ENCODE measurements at places on chromosomes 6 and 20.

DNA sequence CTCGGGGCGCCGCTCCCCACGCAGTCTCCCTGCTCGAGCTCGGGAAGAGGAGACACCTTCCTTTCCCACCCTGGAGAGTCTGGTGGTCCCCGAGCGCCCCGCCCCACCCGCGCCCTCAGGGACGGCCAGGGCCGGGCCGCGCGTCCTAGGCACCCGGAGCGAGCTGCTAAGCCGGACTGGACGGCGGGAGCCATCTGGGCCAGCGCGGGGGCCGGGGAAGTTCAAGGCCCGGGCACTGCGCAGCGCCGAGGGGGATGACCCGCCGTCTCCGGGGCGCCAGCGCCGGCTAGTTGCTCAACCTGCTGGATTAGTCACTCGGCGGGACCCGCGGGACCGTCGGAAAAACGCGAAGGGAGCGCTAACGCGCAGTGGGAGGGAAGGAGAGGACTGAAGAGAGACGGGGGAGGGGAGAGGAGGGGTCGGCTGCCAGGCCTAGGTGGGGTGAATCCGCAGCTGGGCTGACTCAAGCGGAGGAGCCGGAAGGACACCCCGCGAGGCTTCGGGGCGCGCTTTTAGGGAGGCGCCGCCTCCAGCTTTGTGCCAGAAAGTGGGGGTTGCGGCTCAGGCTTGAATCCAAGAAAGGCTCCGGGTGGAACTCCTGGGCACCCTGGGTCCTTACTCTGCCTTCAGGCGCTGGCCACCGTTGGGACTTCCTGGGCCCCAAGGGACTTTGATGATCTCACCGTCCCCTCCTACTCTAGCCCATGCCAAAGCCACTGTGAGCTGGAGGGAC, 75.7 kb upstream of the FOXP4 start:
- no peak for DNase-seq

- no peak for DNase-seq
These were observed 977.7 kb upstream of the SLC35B3 start for GRCh38 chr6:9412951-9413559.

- DNase-seq: no peak
These were observed 17.4 kb upstream of the MPC1 start for GRCh38 chr6:166400181-166400580.

GRCh38 chr6:136738692-136739057, 53.6 kb downstream of the MAP3K5 start:
- no peak for DNase-seq

DNA sequence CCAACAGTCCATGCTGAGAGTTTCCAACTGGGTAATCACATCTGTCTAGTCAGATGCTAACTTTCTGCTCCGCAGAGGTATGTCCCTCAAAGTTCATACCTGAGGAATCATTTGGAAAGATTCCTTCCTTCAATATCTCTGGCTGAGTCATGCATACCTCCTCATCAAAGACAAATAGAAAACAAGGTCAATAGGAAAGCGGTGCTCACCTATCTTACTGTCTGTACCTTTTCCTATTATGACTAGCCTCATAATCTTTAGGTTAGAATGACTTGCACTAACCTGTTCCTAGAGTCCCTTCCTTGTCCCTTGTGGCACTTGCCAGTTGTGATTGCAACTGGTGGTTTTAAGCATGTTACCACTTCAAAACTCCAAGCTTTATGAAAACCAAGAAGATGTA, 78.2 kb upstream of the PTPRK start:
- no peak for DNase-seq

DNA sequence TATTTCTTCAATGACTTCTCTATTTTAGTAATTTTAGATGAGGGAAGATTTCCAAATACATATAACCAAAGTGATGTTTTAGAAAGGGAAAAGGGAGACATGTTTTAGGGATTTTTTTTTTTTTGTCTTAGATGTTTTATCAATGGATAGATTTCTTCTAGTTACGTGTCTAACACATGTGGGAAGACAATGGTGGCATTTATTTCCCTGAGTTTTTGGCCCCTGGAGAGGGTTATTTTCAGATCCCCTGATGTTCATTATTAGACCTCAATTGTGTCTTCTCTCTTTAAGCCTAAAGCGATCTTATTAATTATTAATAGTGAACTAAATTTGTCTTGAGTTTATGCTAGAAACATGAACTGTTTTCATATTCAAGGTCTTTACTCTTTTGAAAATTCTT, 30.3 kb downstream of the TRMT11 start:
- DNase-seq: no peak
